ENCODE measurements at places on chromosomes 3 and 15.

DNA sequence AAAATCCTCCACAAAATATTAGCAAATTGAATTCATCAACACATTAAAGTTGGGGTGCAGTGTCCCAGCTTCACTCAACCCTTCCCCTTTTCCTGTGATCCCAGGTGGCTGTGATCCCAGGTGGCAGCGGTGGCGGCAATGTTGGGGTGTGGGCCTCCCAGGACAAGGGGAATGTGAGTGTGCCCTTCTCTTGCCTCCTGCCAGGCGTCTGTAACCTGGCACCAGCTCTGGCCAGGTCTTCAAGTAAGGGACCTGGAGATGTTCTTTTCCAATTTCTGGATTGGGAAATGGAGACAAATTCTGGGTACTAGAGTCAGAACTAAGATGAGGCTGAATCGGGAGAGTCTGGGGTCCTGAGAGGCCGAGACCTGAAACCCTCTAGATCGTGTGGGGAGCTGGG is 20.1 kb downstream of the GOLGA6A start:
- DNase-seq = no peak

GRCh38 chr3:183629546-183630301 is 5.7 kb upstream of the KLHL24 start:
- DNase-seq = no peak

- DNase-seq = no peak
Measured at GRCh38 chr3:177157492-177157891, 39.8 kb downstream of the TBL1XR1 start.

DNA sequence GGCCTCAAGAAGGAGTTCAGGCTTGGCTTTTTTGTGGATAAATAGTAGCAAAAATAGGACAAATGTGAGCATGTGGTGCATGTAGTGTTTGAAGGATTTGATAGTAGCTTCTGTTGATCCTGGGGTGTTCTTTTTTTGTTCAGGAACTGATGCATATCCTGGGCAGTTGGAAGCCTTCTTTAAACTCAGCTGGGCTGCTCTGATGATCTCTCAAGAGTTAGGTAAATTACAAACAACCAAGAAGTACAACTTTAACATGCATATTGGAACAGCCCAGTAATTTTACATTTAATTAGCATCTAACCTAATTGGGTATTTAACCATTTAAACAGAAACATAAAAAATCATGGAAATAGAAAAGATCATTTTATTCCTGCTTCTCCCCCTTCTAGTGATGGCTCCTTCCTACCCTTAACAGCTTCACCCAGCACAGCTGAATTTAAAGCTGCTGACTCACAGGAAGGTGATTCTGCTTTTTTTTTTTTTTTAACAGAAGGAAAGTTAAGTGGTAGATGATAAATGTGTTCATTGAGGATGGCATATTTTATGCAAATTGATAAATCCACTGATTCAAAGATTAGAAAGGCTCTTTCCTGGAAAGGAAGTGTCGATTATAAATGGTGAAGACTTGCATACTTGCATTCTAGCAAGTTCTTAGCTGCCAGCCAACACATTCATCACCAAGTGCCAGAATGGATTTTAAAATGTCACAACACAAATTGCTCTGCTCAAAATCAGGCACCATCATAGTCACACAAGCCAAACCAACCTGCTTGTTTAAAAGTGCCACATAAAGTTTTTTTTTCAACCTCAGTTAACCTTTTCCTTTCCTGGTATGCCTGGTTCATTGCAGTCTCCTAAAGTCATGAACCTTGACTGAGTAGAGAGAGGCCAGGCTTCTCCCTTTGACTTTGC is 20.0 kb downstream of the SLC35G2 start:
- peak; percentile 59 for DNase-seq

- DNase-seq = peak; percentile 58
Measured at GRCh38 chr3:31472479-31473390, 60.0 kb upstream of the STT3B start.

GRCh38 chr3:78880603-78881461 is 887.0 kb downstream of the ROBO1 start:
- no peak for DNase-seq

DNA sequence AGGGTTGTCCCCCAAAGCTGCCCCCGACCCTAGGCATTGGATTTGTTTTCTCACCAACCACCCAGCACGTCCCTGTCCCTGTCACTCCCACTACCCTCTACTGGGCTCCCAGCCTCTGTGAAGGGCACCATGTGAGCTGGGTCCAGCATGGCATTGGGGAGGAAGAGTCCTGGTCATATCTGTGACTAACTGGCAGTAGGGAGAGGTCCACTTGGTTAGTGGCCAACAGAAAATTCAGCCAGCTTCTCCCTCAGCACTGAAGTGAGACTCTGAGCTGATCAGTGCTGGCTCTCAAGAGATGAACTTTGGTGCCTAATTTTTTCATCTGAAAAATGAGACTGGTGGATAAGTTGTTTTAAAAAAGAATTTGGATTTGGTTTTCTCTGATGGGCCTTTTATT is 11.3 kb upstream of the KIF23 start:
- DNase-seq = no peak

DNA sequence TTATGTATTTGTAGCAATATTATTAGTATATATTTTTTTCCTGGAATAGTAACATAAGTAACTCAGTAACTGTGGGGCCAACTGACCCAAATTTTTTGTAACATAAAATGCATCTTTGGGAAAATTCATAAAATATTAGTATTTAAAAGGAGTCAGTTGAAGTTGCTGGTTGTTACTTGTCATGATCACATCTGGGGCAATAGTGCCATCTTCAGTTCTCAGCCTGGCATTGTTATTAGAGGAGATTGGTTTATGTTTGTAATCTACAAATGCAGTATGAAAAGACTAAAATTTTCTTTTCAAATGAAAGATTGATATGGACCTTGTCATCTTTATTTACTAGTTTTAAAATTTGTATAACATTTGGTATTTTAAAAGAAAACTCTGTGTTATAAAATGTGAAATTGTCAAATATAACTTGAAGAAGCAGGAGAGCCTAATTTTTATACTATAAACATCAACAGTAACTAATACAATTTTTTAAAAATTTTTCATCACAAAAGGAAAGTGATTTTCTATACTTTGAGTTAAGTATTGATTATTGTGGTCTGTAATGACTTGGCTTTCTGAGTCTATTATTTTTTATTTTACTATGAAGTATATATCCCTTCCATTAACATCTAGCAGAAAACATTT is 38.8 kb upstream of the MLF1 start:
- DNase-seq = peak; percentile 56

DNA sequence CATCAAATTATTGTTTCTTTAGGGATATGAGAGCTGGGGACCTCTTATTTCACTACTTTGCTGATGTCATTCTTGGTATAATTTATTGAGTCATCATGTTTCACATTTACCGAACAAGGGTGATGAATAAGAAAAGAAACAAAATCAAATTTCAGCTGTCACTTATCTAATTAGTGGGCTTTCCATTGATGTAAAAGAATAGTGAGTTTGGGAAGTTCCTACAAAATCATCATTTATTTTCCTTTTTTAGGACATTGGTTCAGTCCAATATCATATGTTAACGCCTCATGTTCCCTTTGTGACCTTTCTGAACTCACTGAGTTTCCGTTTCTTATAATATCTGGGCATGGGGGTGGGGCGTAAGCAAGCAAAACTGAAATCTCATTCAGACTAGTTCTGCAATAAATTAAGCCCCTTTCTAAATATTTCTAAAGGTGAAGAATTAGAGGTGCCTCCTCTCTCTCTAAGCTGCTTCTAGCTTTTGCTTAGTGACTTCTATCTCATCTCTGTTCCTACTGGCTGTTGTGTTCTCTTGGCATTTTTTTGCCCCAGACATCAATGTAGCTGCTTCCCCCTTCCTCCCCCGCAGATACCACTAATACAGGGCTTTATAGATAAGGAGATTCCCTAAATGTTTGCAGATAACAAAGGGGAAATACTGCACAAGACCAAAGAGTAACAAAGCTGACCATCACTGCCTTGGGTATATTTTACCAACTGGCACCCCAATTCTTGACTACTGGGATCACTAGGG is 238.0 kb upstream of the CTNNB1 start:
- DNase-seq = no peak

DNA sequence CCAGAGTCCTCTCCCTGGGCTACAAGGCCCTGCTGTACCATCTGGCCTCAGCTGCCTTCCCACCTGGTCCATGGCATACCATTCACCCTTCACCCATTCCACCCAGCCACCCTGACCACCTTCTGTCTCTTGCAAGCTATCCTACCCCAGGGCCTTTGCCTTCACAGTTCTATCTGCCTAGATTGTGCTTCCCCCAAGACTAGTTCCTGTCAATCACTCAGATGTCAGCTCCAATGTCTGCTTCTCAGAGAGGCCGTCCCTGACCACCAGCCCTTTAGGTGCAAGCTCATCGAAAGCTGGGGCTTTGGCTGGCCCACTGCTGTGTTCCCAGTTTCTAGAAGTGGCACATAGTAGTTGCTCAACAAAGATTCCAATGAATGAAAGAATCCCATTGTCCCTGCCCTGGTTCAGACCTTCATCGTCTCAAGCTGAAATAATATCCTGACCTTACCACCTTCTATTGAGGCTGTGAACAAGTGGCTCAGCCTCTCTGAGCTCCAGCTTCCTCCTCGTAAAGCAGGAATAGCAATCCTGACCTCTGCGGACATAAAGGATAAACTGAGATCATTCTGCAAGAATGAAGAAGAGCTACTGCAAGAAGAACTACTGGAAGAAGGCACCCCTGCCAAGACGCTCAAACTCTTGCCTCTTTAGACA is 15.8 kb downstream of the EFCAB12 start:
- no peak for DNase-seq

DNA sequence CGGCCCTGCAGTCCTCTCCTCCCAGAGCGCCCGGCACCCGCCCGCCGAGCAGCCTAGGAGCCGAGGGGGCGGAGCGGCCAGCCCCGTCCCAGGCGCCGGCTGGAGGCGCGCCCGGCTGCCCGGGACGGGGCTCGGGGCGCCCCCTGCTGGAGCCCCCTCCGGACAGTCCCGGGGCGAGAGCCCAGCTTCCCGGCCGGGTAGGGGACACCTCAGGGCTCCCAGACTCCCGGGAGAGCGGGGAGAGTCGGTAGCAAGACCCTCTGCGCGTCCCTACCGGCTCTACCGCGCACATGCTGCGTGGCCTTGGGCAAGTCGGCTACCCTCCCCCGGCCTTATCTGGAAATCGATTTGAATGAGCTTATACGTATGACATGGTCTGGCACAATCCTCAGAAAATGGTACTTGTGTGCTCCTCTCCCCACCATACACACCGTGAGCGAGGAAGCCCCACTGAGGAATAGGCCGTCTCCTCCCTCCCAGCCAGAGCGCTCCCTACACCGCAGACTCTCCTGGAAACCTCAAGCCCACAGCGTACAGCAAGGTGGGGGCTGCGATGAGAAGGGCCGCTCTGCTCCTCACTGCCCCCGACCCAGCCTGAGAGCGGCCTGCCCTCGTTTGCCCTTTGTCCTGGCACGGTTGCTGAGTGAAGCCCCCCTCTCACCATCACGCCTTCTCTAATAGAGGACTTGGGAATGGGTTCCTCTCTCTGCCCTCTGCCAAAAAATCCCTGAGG is at the start of gene DAPK2:
Gene DAPK2, minus strand, starts transcription at position 65 of the 733 bp plus-strand sequence. CDS start 6,224 bp downstream, outside the sequence.
- DNase-seq = peak; percentile 71

DNA sequence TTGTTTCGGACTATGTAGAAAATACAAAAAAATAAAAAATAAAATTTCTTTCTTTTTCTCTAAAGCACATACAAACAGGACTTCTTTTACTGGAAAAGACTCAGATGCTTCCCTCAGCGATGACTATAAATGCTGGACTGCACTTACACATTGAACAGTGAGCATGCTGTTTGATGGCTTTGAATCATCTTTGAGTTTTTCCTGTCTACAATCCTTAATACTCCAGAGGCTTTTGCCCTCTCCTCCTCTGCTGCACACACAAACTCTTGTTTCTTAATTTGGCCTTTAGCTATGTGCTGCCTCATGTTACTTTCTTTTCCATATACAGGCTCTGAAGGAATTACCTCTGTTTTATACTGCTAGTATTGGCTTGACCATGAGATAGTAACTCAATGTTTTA is 575.1 kb downstream of the EPHA3 start:
- DNase-seq = peak; percentile 4

GRCh38 chr15:22231603-22232002 is 151.3 kb downstream of the OR4M2 start:
- DNase-seq = no peak

DNA sequence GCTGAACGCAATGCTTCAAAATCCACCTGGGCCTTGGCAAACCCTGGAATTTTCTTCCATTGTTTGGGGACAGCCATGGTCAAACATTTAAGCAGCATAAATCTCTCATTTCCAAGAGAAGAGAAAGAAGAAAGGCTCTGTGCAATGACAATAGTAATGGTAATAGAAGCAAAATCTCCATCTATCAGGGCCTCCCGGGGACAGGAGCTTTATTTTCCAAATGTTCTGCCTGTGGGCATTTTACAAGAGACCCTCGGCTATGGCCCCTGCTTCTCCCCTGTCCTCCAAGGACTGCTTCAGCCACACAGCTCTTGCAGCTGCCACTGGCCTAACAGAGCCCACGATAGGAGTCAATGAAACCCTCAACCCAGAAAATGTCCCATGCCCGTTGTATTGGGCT is 12.7 kb upstream of the FAM240A start:
- no peak for DNase-seq

DNA sequence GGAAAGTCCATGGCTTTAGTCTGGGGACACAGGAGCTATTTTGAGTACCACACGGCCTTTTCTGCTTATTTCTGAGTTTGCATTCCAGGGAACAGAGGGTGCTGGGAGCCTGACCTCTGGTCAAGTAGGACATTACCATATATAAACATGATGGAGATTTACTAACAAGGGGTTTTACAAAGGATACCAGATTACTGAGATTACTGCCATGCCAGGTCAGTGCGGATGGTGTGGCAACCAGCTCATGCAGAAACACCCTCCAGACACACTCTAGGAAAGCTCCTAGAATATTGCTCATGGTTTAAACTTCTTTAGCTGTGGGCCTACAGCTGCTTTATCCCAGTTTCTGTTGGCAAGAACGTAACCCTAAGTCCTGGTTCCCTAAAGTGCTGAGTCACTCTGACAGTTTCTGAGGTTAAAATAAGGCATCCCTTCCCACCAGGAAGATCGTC is 54.3 kb upstream of the AGTR1 start:
- DNase-seq = peak; percentile 81

GRCh38 chr3:160870327-160870726 is 114.3 kb downstream of the PPM1L start:
- DNase-seq = no peak
